ENCODE measurements at places on chromosomes 1 and 21.

DNA sequence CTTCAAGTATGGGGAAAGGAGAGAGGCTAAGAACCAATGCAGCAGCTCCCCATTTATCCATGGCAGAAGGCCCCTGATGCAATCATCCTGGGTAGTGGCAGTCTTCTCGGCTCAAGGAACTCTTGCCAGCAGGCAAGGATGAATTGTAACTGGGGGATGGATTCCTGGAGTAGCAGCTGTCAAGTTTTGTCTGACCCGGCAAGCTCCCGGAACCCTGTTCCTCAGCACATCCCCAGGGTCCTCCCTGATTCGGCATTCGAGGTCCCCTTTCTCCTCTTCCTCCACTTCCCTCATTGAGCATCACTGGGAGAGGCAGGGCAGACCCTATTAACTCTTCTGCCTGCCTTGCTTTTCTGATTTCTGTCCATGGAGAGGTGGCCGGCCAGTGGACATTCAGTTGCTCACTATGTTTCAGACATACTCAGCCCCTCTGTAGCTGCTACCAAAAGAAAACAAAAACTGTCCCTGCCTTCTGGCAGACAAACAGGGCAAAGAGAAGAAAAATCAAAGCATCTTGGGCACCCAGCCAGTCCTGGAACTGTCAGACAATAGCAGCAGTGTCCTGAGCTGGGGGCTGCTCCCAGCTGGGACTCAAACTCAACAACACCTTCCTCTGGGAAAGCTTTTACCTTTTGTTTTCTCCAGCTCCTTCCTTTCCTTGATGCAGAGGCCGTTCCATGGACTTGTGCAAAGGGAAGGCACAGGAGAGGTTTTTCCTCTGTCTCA lies 5.6 kb upstream of the PTCH2 start:
- peak; percentile 28 for DNase-seq

DNA sequence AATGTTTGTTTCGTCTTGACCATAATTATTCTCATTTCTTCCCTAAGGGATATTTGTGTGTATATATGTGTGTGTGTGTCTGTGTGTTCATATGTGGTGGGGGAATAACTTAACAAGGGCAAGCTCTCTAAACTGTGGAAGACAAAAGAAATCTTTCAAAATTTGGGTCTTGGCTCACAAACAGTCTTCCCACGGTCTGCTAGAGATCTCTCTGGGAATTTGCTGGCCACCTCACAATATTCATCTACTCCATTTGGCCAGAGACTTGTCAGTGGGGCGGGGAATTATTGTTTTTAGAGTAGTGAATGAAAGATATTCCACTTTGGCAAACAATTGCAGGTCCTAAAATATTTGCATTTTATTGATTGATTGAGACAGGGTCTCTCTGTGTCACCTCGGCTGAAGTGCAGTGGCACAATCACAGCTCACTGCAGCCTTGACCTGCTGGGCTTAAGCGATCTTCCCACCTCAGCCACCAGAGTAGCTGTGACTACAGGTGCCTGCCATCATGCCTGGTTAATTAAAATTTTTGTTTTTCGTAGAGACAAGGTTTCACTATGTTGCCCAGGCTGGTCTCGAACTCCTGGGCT lies 8.0 kb upstream of the EIF2B3 start:
- DNase-seq = no peak

DNA sequence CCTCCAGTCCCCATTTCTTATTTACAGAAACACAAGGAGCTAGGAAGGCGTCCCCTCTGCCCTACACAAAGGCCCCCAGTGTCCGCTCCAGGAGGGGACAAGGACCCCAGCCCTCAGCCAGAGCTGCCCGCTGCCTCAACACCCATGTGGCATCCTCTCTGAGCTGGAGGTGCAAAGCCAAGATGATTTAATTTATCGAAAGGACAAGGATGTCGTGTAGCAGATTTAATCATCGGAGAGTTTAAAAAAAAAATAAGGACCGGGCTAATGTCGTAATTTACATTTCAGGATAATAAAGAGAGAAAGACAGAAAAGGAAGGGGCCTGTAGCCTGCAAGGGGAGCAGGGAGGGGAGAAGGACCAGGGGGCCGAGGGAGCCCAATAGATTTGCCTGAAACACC lies 68.3 kb upstream of the CASZ1 start:
- DNase-seq = no peak

DNA sequence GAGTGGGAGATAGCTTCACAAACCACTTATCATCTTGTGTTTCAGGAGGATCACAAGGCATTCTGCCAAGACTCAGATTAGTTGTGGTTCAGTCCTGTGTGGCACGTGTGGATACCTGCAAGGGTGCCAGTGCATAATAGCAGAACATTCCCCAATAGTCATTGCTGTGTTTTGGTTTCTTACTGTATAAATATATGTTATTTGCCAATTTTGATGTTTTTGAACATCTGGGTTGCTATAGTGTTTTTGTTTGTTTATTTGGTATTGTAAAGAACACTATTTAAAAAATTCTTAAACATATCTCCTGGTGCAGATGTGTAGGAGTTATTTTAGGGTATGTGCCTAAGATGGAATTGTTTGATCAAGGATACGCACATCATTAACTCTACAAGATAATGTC lies 5.4 kb upstream of the NTMT2 start:
- no peak for DNase-seq
